Kasumi-1 (cell line): ENCODE measurements at places on chromosomes 1 and 21.

GRCh38 chr1:87478231-87478630 lies 149.6 kb downstream of the LMO4 start:
- DNase-seq, result no peak

GRCh38 chr1:21232044-21232443 lies 55.3 kb upstream of the EIF4G3 start:
- peak; percentile 46 for DNase-seq

- DNase-seq, result peak; percentile 57
Measured at GRCh38 chr21:42830456-42831455, 48.6 kb downstream of the WDR4 start.

- DNase-seq, result no peak
Measured at GRCh38 chr1:245797592-245798348, 643.0 kb downstream of the KIF26B start.

- DNase-seq, result no peak
Measured at GRCh38 chr1:2532485-2533160, 2.6 kb upstream of the HES5 start.

- peak; percentile 55 for DNase-seq
Measured at GRCh38 chr1:169595764-169596711, 9.8 kb upstream of the F5 start.
